Fibroblast of upper back skin (primary cell): ENCODE measurements at places on chromosomes 4 and X.

DNA sequence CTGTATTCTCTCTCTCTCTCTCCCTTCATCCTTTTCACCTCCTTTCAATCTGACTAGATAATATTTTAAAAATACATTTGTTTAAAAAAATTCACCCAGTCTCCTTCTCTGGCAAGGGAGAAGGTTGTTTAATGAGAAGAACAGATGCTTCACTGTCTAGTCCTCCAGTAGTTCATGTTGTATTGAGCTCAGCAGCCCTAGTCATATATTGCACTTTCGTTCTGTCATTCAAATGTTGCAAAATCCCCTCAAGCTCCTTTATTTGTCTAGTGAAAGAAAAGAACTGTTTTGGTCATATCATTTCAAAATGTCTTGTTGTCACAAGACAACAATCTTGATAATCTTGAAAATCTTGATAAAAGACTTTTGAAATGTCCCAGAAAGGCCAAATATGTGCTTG is 248.0 kb downstream of the GALNTL6 start:
- DNase-seq, result no peak

GRCh38 chr4:68904786-68905185 is 46.8 kb downstream of the UGT2A3 start:
- no peak for DNase-seq

DNA sequence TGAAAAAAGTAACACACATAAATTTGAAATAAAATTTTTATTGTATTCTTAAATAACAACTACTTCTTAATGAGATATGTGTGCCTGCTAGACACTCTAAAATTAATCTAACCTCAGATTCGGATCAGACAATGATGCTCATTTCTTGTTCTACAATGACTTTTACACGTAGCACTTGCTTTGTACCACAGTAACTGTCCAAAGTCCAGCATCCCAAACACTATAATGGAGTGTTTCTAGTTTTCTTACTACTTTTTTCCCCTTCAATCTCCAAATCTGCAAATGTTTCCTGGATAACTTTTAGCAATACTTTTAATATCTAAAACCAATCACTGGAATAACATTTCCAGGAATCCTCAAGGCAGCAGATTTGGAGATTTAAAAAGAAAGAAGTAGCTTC is 75.9 kb downstream of the ADGRA3 start:
- no peak for DNase-seq

- no peak for DNase-seq
These were observed 34.9 kb downstream of the GPR143 start for GRCh38 chrX:9730752-9731151.
